ENCODE measurements at places on chromosomes 5 and 9.

GRCh38 chr9:89742660-89743059 is 137.8 kb downstream of the GADD45G start:
- no peak for DNase-seq

DNA sequence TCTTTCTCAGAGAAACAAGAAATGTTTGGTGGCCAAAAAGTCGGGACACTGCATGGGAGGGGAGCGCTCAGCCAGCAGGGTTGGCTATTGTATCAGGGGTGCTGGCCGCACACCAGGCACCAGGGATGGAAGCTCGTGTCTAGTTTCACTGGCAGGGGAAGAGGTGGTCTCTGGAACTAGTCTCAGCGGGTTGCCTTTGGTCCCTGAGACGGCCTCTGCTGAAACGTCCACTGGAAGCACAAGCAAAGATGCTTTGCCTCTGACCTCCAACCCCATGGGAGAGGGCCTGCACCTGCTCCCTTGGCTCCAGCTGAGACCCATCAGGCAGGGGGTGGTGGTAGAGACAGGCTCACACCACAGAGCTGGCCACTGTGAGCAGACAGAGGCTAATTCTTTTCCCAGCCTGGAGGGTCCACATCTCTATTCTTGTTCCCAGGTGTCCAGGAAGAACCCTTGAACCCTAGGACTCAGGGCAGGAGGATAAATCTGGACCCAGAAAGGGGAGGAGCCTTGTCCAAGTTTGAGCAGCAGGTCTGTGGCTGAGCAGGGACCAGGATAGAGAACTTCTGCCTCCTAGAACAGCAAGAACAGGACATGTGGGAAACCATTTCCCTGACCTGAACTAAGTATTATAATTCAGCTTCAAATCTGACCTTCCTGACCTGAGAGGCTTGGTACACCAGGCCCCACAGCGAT is 102.6 kb downstream of the RGS3 start:
- peak; percentile 6 for DNase-seq

DNA sequence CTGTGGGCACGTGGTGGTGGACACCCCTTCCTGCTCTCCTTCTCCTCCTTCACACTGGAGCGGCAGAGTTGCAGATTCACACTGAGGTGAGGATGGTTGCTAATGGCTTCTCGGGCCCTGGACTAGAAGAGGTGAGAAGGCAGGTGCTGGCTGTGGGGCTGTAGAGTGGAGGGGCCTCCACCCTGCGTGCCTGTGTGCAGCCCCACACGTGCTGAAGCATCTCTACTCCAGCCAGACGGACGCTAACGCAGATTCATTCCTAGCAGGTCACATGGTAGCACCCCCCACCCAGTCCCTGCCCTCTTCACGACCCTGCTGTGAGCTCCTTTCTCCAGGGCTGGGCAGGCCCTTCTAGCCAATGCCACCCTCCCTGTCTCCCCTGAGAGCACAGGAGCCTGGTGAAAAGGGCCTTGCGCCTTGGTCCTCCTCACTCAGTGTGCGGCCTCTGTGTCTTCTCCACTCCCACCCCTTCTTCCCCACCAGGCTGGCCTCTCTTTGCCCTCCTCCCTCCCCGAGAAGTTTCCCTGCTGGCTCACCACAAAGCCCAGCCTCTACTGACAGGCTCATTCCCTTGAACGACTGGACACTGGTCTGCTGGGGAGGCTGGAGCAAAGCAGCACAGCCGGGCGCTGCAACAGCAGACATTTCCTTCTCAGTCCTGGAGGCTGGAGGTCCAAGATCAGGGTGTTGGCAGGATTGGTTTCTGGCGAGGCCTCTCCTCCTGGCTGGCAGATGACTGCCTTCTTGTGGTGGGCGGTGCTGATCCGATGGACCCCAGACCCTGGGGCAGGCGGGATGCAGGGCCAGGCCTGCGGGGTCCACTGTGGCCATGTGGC is 14.2 kb downstream of the CACNA1B start:
- DNase-seq = no peak

- peak; percentile 62 for DNase-seq
Observed at GRCh38 chr9:72041775-72042194, 18.6 kb downstream of the C9orf57 start.

- no peak for DNase-seq
Observed at GRCh38 chr9:128689293-128689774, 312 bp downstream of the SET start.

- no peak for DNase-seq
Observed at GRCh38 chr5:87770601-87771121, 357.9 kb upstream of the CCNH start.

GRCh38 chr9:36158917-36159316 is 10.3 kb upstream of the CCIN start:
- DNase-seq = no peak

DNA sequence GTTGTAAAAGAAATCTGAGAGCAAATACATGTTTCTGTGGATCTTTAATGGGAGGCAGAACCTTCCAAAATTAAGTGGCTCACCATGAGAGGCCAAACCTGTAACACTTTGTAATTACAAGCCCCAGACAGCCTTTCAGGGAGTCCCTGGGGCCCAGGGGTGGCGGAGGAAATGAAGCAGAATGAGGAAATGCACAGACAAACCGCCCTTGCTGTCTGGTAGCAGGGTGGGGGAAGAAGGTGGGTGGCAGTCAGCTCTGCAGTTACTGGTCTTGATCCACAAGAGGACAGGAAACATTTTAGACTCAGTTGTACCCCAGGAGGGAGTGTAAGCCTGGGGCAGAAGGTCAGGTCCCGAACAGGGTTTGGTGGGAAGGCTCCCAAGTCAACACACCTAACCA is 6.5 kb downstream of the ARL14EPL start:
- DNase-seq = no peak

- no peak for DNase-seq
Observed at GRCh38 chr5:39661026-39661779, 236.4 kb upstream of the DAB2 start.

DNA sequence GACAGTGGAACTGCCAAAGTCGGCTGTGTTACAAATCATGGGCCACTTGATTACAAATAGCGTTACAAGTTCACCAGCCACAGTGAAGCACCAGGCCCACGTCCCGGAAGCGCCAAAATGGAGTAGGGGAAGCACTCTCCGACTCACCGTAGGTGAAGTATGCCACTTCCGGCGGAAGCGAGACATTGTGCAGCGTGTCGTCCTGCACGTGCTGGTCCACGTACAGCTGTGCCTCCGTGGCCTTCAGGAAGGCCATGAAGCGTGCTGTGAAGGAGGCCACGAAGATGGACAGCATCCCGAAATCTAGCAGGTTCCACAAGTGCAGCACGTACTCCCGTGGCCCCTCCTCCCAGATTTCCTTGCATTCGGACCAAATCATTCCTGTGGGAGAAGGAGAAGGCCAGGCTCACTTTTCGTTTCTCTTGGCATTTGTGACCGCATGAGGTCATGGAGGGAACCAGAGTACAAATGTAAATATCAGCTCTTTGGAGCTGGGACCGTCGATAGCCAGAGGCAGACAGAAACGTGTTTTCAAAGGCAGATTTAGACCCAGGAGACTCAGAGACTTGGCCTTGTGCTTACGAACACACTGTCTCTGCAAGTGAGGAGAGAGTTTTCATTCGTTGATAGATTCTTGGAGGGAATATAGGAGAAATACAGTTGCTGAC is 58.7 kb upstream of the SMIM32 start:
- no peak for DNase-seq

DNA sequence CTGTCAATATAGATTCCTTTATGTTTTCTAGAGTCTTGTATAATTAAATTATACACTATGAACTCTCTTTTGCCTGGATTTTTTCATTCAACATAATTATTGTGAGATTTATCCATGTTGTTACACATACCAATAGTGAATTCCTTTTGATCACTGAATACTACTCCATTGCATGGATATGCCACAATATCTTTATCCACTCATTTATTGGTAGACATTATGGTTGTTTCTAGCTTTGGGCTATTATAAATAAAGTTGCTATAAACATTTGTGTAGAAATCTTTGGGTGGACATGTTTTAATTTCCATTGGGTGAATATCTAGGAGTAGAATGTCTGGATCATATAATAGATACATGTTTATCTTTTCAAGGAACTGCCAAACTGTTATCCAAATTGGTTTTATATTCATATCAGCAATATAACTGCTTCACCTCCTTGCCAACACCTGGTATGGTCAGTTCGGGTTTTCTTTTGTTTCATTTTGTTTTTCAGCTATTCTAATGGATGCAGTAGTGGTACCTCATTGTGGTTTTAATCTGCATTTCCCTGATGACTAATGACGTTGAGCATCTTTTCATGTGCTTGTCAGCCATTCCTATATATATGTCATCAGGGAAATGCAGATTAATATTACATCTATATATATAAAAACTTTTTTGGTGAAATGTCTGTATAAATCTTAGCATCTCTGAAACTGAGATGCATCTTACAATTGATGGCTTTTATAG is 32.1 kb upstream of the TCF7 start:
- no peak for DNase-seq

GRCh38 chr5:95042037-95042436 is 242.9 kb downstream of the MCTP1 start:
- DNase-seq = no peak

- no peak for DNase-seq
Observed at GRCh38 chr9:127660886-127661741, 45.7 kb upstream of the CFAP157 start.

GRCh38 chr5:140611020-140611521 is 21.9 kb downstream of the CD14 start:
- DNase-seq = no peak

GRCh38 chr5:67215519-67216471 is 19.2 kb upstream of the CD180 start:
- peak; percentile 42 for DNase-seq

DNA sequence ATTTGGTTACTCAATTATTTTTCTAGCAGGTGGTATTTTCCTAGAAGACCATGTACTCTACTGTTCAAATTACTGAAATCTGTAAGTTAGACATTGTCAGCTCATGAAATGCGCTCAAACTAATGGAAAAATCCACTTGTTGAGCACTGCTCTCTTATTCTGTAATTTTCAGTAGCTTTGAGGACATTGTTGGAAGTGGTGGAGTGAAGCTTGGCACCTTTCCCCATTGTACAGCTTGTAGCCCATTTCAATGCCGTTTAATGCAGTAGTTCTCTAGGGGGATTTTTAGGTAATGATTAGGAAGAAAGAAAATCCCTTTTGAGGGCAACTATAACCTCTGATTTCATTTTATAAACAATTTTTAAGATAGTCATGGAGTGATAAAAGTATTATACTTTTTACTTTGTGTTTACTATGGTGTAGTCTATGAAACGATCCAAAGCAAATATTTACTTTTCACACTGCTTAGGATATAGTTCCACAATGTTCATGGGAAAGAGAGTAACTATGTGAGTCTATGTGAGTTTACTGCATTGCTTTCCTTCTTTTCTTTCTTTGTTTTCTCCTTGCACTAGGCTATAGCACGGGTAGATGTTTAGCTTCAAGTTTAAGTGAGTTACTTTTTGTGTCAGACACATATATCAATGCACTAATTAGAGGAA is 165.8 kb upstream of the ANKH start:
- no peak for DNase-seq

GRCh38 chr5:172748341-172748843 is 22.6 kb downstream of the DUSP1 start:
- peak; percentile 66 for DNase-seq

GRCh38 chr5:125065741-125066140 is 319.3 kb upstream of the ZNF608 start:
- DNase-seq = no peak

- DNase-seq = no peak
Observed at GRCh38 chr9:37031902-37032301, 2.2 kb downstream of the PAX5 start.

DNA sequence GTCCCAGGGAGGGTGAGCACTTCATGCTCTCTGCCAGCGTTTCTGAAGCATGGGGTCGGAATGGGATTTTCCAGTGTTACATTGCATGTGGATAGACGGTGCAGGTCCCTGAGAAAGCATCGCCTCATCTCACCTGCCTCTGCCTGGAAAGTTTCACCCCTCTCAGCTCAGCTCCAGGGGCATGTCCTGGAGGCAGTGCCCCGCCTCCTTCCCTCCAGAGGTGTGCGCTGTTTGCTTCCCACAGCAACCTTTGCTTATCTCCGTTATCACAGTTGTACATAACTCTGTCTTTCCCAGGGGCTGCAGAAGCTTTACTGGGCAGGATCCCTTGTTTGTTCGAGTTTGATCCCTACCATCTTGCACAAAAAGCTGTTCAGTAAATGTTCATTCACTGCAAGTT is 10.7 kb upstream of the CREBRF start:
- DNase-seq = no peak

- no peak for DNase-seq
Observed at GRCh38 chr9:136193891-136194279, 11.0 kb downstream of the LHX3 start.

DNA sequence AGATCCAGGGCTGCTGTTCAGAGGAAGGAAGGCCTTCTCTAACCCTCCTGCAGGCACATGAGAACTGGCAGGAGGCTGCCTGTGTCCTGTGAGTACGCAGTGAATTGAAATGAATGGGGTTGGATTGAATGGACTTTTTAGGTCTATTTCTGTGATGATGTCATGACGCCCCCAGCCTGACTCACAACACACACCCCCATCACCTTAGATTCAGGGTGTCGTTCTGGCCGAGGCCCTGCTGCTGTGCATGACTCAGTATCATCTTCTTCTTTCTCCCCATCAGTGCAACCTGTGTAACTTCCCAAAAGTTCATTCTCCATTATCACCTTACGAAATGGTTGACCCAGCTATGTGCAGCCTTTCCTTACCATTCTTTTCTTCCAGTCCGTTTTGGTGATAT is 5.4 kb downstream of the PCAT7 start:
- DNase-seq = no peak

- peak; percentile 41 for DNase-seq
Observed at GRCh38 chr9:131672451-131672850, 67.4 kb downstream of the RAPGEF1 start.

DNA sequence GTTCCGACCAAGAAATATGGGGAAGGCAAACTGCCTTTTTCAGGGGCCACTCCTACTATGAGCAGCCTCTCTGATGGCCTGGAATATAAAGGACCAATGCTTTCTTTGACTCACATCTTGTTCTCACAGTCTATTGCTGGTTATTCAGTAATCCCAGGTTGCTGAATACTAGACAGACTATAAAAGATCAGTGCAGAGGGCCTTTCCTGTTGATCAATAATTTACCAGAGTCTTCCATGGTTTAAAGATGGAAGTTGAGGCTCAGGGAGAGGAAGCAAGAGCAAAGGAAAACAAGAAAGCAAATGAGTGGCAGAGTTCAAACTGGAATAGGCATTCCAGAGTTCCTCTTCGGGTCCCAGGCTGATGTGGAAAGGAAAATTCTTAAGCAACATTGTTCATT is 62.9 kb downstream of the FBXO38 start:
- no peak for DNase-seq

DNA sequence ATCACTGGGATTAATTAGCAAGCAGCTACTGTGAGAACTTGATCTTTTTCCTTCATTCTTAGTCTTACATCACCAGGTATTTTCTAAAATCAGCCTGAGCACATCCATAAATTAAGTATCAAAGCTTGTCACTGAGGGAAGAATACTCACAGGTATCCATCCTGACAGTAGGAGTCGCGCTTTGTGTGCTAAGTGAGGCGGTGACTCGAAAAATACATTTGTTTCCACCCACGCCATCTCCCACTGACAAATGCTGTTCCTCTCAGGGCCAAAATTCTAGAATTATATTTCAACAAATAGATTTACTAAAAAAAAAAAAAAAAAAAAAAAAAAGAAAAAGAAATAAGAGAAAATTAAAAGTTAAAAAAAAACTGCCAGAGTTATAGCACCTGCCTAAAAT is 34.1 kb upstream of the GABRB2 start:
- DNase-seq = no peak
